Fibroblast of skin of left biceps (primary cell): ENCODE measurements at places on chromosomes 11 and 22.
A peak's percentile ranks its signal among the peaks of the same experiment; 100 is the strongest.

GRCh38 chr11:35239471-35240075 lies 100.6 kb downstream of the CD44 start:
- DNase-seq: no peak

GRCh38 chr11:35419184-35419829 lies at the start of gene SLC1A2:
Gene SLC1A2, minus strand, starts transcription at chr11:35419558. Its CDS starts 592 bp downstream, at chr11:35418966.
- DNase-seq: no peak

DNA sequence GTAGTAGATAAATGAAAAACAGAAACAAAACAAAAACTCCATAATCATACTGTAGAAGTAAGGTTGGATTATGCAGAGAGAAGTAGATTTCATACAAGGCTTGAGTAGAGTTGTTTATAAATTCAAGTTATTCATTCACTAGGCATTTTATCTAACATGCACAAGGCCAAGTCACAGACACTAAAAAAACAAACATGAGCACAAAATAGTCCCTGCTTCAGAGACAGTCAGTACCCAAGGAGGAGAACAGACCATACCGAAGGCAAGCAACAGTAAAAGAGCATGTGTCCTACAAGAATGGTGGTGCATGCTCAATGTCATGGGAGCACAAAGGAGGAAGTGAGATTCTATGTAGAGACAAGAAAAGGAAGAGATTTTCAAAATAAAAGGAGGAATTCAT lies 796.5 kb upstream of the LRRC4C start:
- DNase-seq: no peak

DNA sequence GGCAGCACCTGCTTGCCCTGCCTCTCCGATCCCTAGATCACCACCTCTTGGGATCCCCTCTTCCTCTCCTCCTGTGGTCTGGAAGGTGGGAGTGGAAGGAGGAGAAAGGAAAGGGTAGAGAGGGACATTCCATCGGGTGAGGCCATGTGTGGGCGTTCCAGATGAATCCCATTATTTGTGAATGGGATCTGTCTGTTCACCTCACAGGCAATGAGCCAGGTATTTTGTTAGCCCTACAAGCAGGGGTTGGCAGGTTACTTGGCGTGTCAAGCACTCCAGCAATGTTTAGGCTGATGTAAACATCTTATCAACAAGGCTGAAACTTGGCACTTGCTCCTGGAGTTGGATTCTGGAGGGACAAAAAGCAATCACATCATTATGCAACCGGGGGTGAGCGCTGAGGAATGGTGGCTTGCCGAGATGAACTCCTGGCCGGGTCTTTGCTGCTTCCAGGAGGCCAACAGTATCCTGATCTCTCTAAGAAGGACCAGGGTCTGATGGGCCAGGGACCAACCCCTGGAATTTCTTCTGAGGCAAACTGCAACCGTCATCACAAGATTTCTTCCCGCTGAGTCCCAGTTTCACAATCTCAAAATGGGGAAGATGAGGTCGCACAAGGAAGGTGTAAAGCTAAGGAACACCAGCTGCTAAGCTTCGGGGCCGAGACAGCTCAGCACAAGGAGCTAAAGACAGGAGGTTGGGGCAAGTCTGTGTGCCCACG lies 7.8 kb downstream of the ADAMTS8 start:
- no peak for DNase-seq

- DNase-seq: no peak
These were observed 27.2 kb downstream of the BMAL1 start for GRCh38 chr11:13304655-13305335.

GRCh38 chr11:74650498-74650897 lies 58.1 kb downstream of the POLD3 start:
- peak; percentile 8 for DNase-seq

GRCh38 chr22:21699643-21700042 lies 33.8 kb downstream of the PPIL2 start:
- no peak for DNase-seq

- DNase-seq: no peak
These were observed 1.9 kb downstream of the PIWIL3 start for GRCh38 chr22:24772493-24773220.

DNA sequence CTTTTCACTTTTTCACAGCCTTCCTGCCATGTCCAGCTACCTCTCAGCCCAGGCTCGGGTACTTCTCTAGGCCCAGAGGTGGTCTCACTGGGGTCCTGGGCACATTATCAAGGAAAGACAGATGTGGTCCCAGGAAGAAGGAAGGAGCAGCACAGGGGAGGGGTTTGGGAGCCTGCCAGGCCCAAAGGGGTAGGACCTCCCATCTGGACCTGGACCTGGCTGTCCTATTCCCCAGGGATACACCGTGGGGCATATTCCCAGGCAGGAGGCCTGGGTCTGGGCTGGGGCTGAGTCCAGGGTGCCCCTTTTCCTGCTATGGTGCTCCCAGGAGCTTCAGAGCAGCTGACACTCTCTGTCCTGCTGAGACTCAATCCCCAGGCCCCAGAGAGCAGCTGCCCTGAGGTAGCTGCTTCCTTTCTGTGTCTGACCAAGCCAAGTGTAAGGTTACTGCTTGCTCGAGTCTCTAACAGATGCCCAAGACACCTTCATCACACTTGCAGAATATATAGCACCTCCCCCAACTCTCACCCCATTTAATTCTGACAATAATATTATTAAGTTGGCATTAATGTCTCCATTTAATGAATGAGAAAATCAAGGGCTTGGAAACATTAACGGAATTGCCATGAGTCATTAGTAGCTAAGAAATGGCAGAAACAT lies 232.0 kb downstream of the BUD13 start:
- DNase-seq: no peak

GRCh38 chr11:69449320-69450063 lies 32.0 kb upstream of the LINC01488 start:
- DNase-seq: no peak

- no peak for DNase-seq
These were observed 17.1 kb downstream of the OVOL1 start for GRCh38 chr11:65803797-65804492.

DNA sequence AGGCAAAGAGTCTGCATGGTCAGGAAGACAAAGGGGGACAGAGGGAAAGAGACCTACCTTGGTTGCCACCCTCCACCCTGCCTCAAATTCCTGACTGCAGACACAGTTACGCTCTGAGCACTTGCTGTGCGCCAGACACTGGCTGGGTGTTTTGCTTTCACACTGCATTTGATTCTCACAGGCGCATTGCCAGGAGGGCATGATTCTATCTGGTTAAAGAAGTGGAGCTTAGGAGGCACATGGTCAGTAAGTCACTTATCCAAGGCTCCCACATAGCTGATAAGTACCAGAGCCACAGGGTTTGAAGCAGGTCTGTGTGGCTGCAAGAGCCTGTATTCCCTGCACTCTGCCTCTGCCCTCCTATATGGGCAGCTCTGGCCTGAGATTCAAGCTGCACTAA lies 103.9 kb downstream of the TIMP3 start:
- no peak for DNase-seq

DNA sequence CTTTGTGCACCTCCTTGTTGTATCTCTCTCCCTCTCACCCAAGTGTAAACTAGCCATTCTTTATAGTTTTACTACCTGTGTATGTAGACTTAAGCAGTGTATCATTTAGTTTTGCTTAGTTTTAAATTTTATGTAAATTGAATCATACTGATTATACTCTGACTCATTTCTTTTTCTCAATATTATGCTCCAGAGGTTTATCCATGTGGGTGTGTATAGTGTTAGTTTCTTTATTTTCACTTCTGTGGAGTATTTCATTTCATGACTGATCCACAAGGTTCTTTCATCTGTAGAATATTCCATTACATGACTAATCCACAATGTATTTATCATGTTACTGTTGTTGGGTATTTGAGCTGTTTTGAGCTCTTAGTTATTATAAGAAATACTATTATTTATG lies 62.0 kb downstream of the CCDC34 start:
- DNase-seq: no peak

GRCh38 chr11:61053191-61053590 lies 49.1 kb upstream of the CD5 start:
- no peak for DNase-seq
